ENCODE measurements at places on chromosomes 6 and 20. TPM values are rescaled to one million over a fixed set of nuclear protein-coding genes. Genes with fewer than 3 reads are reported as not detected.

Gene GLP1R
- total RNA-seq: not detected

Gene BRD2
- total RNA-seq: 157 TPM

Gene LPA
- total RNA-seq: not detected

Gene MICAL1
- 48.1 TPM for total RNA-seq

DNA sequence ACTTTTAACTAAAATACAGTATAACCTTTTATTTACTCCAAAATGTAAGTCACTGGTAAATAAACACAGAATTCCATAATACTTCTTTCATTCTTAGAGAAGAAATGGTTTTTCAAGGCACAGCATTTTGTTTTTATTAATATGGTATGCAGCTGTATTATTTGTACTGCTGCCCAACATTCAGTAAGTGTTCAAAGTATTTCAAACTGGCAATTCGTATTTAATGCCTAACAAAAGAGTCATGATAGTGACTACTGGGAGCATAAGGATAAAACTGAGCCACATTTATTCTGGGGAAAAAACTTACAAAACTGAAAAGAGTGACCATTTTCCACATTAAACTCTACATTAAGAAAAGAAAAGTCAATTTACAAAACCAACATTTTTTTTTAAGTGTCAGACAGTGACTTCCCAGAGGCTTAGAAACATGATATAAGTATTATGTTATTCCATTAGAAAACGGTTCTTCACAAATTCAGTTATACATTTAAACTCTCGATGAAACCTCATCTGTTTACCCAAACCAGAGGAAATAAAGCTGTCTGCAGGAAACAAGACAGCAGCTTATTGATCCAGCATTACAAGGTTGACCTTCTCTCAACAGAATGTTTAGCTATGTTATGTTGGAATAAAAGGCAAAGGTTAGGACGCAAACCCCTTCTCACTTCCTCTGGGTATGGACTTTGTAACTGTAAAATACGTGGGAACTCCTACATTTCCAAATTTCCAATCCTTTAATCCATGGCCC lies 24.3 kb downstream of the EPB41L2 start:
- peak; percentile 76 for DNase-seq

DNA sequence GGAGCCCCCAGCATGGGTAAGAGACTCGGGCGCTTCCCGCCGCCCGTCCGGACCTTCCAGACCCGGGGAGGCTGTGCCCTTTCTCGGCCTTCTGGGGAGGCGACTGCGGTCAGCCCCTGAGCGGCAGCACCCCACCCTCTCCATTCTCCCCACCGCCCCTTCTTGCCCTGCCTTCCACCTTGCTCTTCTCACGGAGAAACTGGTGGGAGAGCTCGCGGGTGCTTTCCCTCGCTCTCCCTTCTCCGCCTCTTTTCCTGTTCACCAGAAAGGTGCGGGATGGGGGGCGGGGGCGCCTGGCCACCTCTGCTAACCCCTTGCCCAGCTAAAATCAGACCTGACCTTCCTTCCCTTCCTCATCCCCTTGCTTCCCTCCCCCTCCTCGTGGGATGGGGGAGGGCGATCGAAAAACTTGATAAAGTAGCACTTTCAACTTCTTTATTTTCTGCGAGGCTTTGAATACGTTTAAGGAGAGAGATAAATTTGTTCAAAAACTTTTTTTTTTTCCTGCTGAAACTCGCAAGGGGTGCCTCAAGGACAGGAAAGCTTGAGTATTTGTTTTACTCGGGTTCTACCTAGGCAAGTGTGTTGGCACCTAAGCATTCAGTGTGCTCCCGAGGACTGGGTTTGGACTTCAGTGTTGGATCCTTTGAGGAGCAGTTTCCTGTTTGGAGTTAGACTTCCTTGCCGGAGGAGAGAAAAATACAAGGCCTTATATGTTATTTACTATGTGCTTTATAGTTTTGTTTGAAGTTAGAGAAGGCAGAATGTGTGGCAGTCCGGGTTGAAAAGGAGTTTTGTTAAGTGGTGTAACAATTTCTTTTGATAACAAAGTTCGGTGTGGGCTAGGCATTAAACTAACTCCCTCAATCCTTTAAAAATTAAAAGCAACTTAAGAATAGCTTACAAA lies 897 bp downstream of the CD2AP start:
- DNase-seq: peak; percentile 35

Gene EPPIN
- not detected for total RNA-seq

DNA sequence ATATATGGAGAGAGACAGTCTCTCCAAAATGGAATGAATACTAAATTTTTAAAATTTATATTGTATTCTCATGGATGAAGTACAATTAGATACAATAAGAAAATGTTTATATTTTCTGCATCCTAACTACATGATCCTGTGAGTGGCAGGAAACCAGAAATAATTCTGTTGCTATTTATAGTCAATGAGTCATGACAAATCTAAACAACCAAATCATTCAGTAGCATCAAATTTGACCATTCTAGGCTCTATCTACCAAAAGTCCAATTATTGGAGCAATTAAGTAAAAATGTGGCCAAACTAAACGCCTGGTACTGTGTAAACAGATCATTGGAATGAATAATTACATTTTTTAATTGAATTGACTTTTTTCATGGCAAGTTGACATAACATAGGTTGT lies 959.8 kb downstream of the EPHA7 start:
- no peak for DNase-seq

Gene FAM83C
- total RNA-seq: not detected

GRCh38 chr6:35219683-35220326 lies 6.0 kb downstream of the SCUBE3 start:
- DNase-seq: no peak

Gene NOTCH4
- total RNA-seq: 1.1 TPM

DNA sequence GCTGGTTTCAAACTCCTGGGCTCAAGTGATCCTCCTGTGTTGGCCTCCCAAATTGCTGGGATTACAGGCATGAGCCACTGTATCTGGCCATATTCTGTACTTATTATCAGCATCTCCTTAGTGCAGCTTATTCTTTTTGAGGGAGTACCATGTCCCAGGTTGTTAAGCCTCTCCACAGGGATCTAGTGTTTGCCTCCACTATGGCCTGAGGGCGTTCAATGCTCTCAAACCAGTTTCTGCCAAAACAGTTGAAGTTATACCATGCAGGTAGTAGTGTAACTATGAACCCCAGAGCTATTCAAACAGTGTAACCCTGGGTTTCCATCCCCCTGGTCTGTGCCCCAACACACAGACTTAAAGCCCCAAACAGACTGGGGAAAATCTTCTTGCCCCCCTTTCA lies 81.7 kb downstream of the BACH2 start:
- DNase-seq: no peak

- no peak for DNase-seq
These were observed 73.1 kb upstream of the SLC22A1 start for GRCh38 chr6:160048471-160048870.

- no peak for DNase-seq
These were observed 15.5 kb upstream of the TMEM181 start for GRCh38 chr6:158544428-158544827.

DNA sequence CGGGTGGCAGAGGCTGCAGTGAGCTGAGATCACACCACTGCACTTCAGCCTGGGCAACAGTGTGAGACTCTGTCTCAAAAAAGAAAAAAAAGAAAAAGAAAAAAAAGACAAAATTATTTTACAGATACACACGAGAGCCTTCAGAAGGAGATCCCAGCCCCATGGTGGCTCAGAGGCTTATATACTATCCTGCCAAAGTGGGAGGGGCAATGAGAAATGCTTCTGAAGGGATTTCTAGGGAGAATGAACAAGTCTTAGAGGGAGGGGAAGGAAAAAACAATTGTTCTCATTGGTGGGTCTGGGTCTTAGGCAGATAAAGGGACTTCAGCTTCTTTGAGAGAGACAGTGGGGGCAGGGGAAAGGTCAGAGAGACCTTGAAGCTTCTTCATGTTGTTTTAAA lies 76.8 kb downstream of the BANF2 start:
- no peak for DNase-seq

GRCh38 chr20:9253006-9253539 lies 184.2 kb downstream of the PLCB4 start:
- DNase-seq: no peak

Gene ACTR5
- total RNA-seq: 2.9 TPM

Gene CRISP3
- total RNA-seq: not detected

GRCh38 chr6:35084041-35084491 lies 57.1 kb downstream of the TCP11 start:
- no peak for DNase-seq

Gene HMGN4
- total RNA-seq: 32.7 TPM

Gene OR2J3
- total RNA-seq: not detected

GRCh38 chr20:4099905-4100675 lies 84.7 kb upstream of the RNF24 start:
- no peak for DNase-seq

Gene SLC2A10
- 37.4 TPM for total RNA-seq

Gene C4A
- total RNA-seq: 33.5 TPM

DNA sequence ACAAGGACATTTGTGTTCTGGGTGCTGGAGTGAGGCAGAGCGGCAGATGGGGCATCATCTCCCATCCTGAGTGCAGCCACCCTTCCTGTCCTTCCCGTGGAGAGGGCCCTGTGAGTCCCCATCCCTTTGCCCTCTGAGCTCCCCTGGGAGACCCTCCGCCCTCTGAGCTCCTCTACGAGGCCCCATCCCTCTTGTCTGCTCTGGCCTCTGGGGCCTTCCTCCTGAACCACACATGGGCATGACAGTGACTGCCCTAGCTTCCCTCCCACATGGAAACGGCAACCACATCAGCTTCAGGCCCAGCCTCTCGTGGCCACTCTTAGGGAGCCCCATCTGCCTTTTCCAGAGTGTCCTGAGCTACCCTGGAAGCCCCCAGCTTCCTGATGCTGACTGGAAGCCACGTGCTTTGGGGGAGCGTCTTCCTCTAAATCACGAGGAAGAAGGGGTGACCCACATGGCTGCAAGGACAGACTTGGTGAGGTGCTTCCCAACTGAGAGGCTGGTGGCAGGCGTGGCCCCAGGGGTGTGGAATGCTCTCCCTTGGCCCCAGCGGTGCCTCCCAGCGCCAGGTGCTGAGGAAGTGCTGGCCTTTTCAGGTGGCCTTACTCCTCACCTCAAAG lies 52.6 kb downstream of the GINS1 start:
- DNase-seq: no peak

DNA sequence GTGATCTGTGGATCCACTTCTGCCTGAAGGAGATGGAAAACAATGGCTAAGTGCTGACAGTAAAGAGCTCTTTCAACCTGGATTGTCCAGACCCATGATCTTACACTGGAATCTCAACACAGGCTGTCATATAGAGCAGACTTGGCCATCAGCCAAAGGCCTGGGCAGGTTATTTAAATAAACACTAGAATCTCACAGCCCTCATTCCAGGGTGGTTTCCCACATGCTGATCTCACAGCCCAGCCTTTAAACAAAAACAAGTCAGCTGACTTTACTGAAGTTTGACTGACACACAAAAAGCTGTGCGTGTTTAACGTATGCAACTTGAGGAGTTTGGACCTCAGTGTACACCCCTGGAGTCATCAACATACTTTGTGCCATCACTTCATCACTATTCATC lies 28.4 kb downstream of the SYNDIG1 start:
- DNase-seq: peak; percentile 58

Gene OR2H2
- total RNA-seq: not detected

- no peak for DNase-seq
These were observed 91.3 kb upstream of the EDN1 start for GRCh38 chr6:12198851-12199250.

- no peak for DNase-seq
These were observed 535.6 kb downstream of the QKI start for GRCh38 chr6:163950159-163950558.

DNA sequence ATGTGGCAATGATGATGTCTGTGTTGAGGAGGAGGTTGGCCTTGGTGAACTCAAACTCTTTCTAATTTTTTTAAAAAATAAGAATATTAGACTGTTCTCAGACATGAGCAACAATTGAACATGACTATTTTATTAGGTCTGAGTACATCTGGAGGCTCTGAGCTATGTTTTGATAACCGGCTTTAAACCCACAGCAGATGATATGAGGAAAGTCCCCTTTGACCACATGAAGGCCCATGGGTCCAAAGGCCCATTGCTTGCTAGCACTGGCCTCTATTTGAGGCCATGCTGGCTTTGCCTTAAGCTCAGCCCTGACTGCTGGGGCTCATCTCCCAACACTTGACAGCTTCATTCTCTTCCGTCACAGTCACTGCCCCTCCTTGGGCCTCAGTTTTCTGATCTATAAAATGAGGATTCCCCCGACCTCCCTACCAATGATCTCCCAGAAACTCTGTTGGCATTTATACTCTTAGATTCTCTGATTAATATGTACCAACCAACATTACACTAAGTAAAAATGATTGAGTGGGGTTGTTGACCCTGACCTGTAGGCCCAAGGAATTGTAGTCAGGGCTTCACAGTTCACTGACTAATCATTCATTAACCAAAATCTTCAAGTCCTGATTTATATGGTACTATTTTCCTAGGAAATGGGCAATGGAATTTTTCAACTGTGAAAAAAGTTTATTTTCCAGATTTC lies 23.9 kb upstream of the TINAG start:
- peak; percentile 23 for DNase-seq

GRCh38 chr6:53614676-53615075 lies 50.9 kb downstream of the KLHL31 start:
- DNase-seq: no peak

- DNase-seq: no peak
These were observed 4.7 kb upstream of the FOXF2 start for GRCh38 chr6:1384549-1385128.

DNA sequence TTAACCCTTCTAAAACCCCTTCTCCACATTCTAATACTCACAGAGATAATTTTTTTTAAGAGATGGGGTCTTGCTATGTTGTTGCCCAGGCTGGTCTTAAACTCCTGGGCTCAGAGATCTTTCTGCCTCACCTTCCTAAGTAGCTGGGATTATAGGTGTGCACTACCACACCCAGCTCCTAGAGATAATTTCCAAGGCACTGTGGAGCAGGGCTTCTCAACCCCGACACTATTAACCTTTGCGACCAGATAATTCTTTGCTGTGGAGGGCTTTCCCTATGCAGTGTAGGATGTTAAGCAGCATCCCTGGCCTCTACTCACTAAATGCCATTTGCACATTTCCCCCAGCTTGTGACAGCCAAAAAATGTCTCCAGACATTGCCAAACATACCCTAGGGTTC lies 8.8 kb upstream of the RREB1 start:
- no peak for DNase-seq

- DNase-seq: no peak
These were observed 106.3 kb upstream of the RIPOR2 start for GRCh38 chr6:25042036-25042521.

DNA sequence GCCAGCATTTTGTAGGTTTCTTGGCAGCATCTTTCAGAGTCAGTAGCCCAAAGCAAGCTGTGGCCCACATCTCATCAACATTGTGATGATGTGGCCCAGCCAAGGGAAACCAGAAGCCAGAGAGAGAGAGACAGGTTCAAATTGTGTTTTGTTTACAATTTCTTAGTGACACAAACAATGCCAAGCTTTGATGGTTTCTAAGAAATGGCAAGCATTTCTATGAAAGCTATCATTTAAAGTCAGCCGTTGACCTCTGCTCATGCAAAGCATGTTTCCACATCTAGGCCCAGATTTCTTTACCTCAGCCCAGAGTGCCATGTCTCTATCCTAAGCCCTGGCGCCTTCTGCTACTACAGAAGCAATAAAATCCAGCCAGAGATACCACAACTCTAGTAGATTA lies 32.9 kb downstream of the GCM1 start:
- DNase-seq: no peak

GRCh38 chr6:159008656-159009288 lies 8.8 kb upstream of the RSPH3 start:
- peak; percentile 47 for DNase-seq

All from fibroblast of the aortic adventitia (primary cell).